ENCODE measurements at places on chromosomes 7 and 10.

DNA sequence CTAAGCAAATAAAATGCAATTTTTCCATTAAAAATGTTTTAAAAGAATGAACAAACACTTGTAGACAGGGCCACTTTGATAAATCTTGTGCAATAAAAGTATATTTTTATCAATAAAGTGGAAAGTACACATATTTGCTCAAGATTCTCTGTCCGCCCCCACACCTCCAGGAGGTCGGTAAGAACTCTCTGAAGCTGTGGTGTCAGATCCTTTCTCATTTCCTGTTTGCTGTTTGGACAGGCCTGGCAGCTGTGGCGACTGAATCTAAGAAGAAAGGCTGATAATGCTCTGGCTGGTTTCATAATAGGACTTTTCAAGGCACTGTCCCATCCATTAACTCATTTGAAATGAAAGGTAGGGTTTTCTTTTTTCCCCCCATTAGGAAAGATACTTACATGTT, 15.3 kb upstream of the ASB4 start:
- DNase-seq: no peak

DNA sequence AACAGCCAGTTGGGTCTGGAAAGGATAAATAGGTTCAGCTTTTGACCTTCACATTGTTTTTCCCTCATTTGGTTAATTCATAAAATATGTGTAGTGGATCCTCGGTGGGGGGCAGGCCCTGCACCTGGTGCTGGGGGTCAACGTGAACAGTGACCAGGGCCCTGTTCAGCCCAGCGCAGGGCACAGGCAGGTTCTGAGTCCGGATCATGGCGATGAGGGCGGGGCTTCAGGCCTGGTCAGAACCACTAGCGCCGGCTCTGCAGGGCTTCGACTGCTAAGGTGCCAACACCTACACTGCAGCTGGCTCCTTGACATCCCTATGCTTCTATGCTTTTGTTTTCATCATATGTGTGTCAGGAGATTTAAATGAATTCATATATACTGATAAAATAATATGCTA, 177.7 kb downstream of the CXCL12 start:
- DNase-seq: no peak

DNA sequence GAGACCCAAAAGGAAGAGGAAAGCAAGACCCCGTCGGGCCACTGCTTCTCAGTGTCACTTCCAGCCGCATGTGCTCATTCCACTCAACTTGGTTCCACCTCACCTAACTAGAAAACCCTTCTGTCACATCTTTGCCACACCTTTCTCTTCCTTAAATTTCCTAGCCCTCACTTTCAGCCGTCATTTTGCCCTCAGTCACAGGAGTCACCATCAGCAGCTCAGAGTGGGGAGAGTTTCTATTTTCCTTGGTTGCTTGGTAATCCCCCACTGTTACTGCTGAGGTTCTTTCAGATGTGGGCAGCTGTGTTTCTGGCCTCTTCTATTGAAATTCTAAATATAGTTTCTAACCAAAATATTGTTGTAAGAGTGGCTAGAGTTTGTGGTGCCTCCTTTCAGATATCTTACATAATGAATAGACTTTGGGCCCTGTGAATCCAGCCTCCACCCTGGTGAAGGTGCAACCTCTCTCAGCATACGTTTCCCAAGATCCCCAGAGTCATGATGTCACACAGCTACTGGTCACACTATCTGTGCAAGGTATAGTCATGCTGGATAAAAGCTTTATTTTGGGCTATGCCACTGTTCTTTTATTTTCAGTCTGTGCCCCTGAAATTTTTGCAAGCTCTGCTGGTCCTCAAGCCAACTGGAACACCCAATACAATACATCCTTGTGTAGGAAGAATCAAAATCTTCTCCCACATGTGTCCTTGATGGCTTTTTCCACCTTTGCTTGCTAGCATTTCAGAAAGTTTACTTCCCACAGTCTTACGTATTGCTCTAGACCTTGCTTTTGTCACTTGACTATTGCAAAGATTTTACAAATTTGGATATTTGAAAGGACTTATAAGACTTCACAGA, 9.2 kb downstream of the AGBL3 start:
- no peak for DNase-seq

- DNase-seq: no peak
These were observed 45.5 kb upstream of the SLC29A4 start for GRCh38 chr7:5237286-5237685.

DNA sequence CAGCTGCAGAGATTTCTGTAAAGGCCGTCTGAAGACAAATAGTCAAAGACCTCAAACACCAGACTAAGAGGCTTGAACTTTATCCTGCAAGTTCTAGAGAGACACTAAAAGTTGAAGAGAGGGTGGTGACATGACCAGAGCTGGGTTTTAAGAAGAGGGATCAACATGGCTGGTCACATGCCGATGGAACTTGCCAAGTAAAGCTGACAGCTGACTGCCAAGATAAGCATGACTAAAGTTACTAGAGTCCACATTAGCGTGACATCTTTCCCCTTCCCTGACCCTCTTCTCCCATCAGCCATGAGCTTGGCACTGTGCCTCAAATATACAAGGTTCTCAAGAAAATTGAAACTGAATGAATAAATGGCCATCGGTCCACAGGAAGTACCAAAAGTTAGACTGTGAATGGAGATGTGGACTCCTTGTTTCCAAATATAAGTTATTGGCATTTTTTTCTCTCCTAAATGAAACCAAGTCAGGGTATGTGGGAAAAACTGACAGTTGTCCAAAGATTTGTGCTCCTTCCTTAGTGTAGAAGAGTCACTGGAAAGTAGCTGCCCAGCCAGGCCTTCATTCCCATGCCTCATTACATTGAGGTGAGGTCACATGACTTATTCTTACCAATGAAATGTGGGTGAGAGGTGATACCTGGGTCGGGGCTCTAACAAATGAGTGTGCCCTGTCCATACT, 24.5 kb downstream of the XPNPEP1 start:
- DNase-seq: peak; percentile 93

GRCh38 chr7:2982831-2983230, 60.8 kb downstream of the CARD11 start:
- no peak for DNase-seq

GRCh38 chr10:11553773-11554381, 57.6 kb downstream of the USP6NL start:
- no peak for DNase-seq

DNA sequence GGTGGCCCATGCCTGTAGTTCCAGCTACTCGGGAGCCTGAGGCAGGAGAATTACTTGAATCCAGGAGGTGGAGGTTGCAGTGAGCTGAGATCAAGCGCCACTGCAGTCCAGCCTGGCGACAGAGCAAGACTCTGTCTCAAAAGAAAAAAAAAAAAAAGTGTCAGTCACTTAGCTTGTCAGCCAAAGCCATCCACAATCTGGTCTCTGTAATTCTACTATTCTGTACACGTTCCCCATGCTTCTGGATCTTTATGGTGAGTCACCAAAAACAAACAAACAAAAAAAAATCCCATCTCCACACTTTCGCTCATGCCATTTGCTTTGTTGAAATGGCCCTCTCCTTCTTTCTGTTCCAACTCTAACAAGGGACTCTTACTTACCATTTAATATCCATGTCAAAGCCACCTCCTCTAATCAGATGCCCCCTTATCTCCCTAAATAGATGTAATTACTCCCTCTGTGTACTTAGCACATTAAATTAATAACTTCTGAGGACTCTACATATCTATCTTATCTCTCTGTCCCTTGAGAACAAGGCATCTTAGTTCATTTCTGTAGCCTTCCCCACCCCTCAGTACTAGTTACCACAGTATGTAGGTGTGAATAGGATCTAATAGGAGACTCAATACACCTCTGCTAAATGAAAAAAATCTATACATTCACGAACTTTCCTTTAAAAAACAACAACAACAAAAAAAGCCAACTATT, 128.4 kb downstream of the ELMO1 start:
- no peak for DNase-seq

GRCh38 chr7:152015600-152015999, 9.9 kb upstream of the GALNT11 start:
- DNase-seq: no peak
